ENCODE measurements at places on chromosomes 5 and 9.

- no peak for DNase-seq
These were observed 12.9 kb downstream of the MSX2 start for GRCh38 chr5:174737330-174737729.

DNA sequence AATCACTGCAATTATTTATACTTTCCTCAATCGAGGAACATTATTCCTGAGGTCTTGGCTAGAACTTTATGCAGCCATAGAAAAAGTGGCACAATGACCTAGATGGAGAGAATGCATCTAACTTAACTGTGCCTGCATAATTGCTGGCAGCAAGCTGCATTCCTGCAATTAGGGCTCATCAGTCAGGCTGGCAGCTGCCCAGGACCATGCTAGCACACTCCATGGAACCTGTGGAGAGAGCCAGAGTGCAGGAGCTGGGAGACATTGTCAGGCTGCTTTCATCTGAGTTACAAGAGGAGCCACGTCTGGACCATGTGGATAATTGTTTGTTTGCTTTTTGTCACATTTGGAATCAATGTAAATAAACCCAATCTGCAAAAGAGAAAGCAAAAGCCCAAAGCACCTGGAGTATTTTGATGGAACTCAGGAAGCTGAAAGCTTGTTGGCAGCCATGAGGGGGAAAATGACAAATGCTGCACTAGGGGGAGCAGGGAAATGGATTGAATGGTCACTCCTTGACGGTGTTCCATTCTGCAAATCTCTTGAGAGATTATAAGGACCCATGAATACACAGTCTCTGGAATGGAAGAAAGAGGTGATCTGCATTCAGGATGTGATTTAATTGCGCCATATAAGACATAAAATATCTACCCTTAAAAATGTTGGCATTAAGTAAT lies 839.9 kb downstream of the MAT2B start:
- DNase-seq, result peak; percentile 45

DNA sequence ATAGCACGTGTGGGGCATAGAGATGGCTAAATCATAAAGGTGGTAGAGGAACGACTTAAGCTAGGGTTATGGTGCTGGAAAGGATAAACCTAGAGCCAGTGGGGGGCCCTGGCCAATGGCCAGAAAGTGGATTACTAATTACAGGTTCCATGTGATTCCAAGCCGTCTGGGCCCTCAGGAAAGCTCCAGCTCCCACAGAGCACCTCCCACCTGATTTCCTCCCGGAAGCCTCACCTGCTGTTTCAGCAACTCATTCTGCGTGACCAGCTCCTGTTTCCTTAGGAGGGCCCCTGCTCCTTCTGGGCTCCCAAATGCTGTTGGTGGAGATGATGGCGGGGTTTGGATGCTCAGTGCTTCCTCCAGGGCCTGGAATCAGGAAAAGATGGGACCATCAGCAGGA lies 16.2 kb downstream of the GPX3 start:
- no peak for DNase-seq

DNA sequence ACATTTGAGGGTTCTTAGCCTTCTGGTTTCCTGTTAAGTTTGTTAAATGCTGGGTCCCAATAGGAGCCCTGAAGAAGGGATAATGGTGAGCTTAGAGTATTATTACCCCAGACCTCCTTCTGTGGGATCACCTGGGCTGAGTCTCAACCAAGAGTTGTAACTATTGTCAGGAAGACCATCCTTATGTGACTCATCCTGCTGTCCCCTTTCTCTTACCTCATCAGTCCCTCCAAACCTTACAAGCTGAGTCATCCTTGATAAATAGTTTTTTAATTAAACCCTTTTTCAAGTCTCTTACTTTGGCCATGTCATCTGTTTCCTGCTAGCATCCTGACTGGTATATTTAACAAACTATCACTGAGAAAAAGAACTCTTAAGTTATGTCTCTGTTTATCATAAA lies 502.8 kb downstream of the LRRC70 start:
- no peak for DNase-seq

- no peak for DNase-seq
These were observed 481 bp downstream of the MRPL36 start for GRCh38 chr5:1799110-1799601.

- DNase-seq, result peak; percentile 39
These were observed 50.2 kb upstream of the KCNMB1 start for GRCh38 chr5:170439223-170439943.

- DNase-seq, result no peak
These were observed 18.0 kb downstream of the IL5 start for GRCh38 chr5:132525299-132525724.

DNA sequence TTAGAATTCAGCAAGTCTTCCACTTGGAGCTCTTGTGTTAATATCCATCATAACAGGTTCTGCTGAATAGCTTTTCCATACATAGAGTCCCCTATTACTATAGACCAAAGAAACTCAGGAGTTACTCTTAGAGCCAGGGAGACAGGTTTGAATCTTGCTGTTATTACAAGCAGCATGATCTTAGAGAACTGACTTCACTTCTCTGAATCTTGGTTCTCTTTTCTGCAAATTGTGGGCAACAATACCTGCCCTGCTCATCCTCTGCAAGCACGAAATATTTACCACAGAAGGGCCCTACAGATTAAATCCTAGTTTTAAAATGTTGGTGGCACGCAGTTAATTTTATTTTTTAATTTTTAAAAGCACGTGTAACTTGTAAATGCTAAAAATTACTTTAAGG lies 111.7 kb downstream of the TLR4 start:
- no peak for DNase-seq

DNA sequence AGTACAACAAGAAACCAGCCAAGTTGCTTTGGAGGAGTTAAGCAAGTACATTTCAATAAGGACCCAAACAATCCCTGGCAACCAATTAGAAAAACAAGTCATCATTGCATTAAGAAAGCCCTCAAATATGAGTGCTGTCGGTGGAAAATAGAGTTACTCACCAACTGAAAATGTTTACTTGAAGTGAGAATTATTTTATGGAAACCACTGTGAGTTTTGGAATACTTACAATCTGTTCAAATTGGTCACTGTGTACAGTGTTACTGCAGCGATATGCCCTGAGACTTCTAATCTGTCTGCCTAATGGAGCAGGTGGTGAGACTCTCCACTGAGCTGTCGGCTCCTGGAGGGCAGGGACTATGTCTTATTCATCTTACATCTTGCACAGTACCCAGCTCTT lies 1073.2 kb upstream of the DMAC1 start:
- no peak for DNase-seq

GRCh38 chr5:157030692-157031091 lies 28.2 kb downstream of the HAVCR1 start:
- no peak for DNase-seq

DNA sequence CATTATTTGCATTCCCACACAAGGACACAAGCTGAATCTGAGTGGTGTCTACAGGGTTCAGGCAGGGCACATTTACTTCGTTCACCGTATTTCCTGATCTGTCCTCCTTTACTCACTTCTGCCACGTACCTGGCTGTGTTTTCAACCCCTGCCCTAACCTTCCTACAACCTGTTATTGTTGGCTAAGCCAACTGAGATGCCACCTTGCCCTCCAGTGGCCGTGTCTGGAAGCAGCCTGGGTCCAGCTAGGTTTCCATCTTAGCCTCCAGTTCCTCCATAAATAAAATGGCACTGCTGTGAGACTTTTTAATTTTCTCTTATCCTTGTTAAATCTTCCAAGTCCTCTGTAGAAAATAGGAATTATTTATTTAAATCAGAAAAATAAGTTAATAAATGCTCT lies 64.8 kb downstream of the ATP10B start:
- DNase-seq, result no peak

DNA sequence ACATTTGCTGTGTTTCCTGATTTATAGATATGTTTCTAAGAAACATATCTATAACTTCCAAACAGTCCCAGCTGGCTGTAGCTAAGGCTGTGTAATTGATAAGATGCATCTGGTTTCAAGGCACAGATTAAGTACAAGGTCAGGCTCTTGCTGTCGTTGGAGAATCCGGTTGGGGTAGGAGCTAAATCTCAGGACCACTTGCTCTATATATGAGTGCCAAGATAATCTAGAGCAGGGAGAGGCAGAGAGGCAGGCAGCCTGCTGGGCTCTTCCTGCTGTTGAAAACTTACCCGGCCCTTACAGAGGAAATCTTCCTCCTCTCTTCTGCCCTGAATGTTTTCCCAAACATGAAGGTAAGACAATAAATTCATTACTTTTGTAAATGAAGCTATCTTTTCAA lies at the start of gene C7:
Gene C7 (plus strand): TSS at position 234 of the 400 bp plus-strand sequence. CDS start 114 bp downstream, at position 348.
- DNase-seq, result no peak

GRCh38 chr9:81116340-81117137 lies 572.8 kb downstream of the TLE1 start:
- peak; percentile 45 for DNase-seq

DNA sequence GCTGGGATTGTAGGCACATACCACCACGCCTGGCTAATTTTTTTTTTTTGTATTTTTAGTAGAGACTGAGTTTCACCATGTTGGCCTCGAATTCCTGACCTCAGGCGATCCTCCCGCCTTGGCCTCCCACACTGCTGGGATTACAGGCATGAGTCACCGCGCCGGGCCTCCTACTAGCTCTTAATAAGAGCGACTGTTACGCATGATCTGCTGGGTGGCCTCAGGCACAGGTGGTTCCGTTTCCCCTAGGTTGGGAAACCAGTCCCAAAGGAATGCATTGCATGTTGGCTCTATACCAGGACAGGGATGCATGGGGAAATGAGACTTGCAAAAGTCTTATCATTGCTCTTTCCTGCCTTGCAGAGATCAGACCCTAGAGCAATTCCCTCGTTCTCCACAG lies 184.7 kb upstream of the PPP1R26 start:
- DNase-seq, result peak; percentile 7

- no peak for DNase-seq
These were observed 1.4 kb upstream of the HSDL2 start for GRCh38 chr9:112378328-112379176.

GRCh38 chr5:173746047-173746646 lies 129.7 kb upstream of the BOD1 start:
- DNase-seq, result no peak

DNA sequence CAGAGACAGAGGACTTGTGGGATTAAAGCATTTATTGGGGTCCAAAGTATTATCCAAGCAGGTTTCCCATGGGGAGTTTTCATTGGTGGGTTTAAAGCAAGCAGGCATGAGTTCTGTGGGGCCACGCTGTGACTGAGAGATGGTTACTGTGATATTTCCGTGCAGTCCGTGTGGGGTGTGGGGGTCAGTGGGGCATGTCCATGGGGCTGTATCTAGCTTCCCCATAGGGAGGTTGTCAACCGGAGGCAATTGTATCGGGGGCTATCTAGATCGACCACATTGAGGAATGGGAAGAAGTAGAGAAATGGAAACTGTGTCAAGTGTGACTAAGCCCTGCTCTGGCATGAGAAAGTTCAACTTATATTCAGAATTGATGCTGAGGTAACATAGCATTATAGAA lies 7.1 kb upstream of the RPS23 start:
- DNase-seq, result no peak

- no peak for DNase-seq
These were observed 975.9 kb downstream of the MAT2B start for GRCh38 chr5:164481270-164481669.

DNA sequence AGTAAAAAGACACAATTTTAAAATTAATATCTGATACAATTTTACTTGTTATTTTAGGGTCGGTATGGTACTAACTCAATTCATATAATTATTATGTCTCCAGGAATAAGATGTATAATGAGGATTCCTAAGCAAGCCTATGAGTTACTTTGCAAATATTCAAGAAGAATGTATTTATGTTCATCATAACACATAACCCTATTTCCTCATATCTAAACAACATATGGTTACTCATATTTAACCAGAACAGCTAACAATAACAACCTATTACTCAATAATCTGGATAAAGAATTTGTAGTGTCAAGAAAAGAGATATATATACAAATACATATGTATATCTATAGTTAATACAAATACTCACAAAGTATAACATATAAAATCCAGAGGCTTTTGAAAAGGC lies 285.9 kb downstream of the ARL15 start:
- DNase-seq, result no peak

DNA sequence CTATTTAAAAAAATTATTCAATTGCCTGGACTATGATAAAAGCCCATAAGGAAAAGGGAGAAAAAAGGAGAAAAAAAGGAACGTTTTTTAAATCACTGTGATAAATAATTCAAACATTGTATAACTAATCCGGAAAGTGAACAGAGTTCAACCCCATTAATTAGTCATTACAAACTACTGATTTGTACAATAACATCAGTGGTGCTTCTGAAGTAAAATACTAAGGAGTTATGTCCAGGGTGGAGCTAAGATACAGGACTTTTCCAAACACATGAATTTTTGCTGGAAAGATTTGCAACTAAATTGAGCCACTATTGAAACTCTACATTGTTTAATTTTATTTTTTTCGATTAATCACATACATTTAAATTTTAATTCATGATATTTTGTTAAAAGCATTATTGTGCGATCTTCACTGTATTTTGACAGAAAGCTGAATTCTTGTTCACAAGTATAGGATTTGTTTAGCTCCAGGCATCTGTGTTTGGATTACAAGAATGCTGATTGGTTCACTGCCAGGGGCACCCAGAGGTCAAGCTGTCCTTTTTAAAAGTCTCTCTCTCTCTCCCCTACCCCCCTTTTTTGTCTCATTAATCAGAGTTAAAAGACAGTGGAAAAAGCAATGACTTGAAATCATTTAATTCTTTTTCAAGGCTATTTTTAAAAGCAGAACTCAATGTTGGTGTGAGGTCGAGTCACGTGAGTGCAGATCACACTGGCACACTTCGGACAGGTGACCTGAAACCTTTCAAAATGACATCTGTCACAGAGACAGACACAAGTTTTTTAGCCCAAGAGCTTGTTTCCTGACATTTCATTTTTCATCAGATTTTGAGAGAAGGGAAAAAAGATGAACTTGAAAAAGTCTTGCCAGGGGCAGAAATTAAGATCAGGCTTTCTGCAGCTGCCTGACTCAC lies 387.3 kb downstream of the NR2F1-AS1 start:
- DNase-seq, result no peak

- no peak for DNase-seq
These were observed 9.7 kb downstream of the YTHDC2 start for GRCh38 chr5:113523168-113523567.

- no peak for DNase-seq
These were observed 284.2 kb downstream of the DENND1A start for GRCh38 chr9:123645762-123646161.
